ENCODE measurements at places on chromosomes 2 and 18. TPM values are rescaled to one million over a fixed set of nuclear protein-coding genes. Genes with fewer than 3 reads are reported as not detected.

Gene FSHR
- total RNA-seq = not detected

Gene IL36G
- total RNA-seq = not detected

Gene COL6A3
- total RNA-seq = 164 TPM

Gene STEAP3
- 5.9 TPM for total RNA-seq

Gene FLACC1
- 2.0 TPM for total RNA-seq

Gene IL18R1
- 1.3 TPM for total RNA-seq

Gene SLC4A5
- total RNA-seq = 15.1 TPM

Gene DYNAP
- total RNA-seq = not detected

Gene CD302
- total RNA-seq = 58.1 TPM

Gene KHK
- total RNA-seq = 5.6 TPM

Gene KIF5C
- 0.77 TPM for total RNA-seq

Gene MPV17
- total RNA-seq = 60.0 TPM

Gene MC5R
- not detected for total RNA-seq

Gene ITPRID2
- 140 TPM for total RNA-seq
